Psoas muscle (tissue), 8 donors: ENCODE measurements at places on chromosomes 2 and 18. TPM values are rescaled to one million over a fixed set of nuclear protein-coding genes. Genes with fewer than 3 reads are reported as not detected.

DNA sequence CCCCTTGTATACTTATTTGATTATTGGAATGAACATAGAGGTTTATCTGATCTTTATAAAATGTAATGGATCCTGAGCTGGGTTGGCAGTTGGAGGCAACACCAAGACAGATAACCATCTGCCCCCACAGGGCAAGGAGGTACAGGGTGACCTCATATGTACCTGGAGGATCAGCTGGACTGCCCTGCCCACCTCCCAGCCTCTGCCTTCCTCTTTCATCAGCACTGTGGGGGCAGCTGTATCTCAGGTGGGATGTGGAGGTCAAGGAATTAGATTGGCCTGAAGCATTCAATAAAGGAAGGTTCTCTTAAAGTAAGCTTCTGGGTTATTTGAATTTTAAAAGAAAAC, 92.6 kb downstream of the LYPD6 start:
- no peak for DNase-seq
- H3K4me1 ChIP-seq: no peaks in the 10 kb centered on the region
- no peaks in the 10 kb centered on the region for H3K27me3 ChIP-seq
- no peak overlapping the region for H3K27ac ChIP-seq

- no peaks in the 10 kb centered on the region for H3K4me1 ChIP-seq
- no peak for DNase-seq
- no peaks in the 10 kb centered on the region for H3K27me3 ChIP-seq
- H3K36me3 ChIP-seq: no peaks in the 10 kb centered on the region
These were observed 177.9 kb downstream of the CYRIA start for GRCh38 chr2:16487686-16488085.

GRCh38 chr2:54466870-54467269, 10.7 kb downstream of the SPTBN1 start:
- H3K27me3 ChIP-seq: no peaks in the 10 kb centered on the region
- H3K36me3 ChIP-seq: no peaks in the 10 kb centered on the region
- peak overlapping the region; percentile 53 for H3K4me3 ChIP-seq
- no peak for DNase-seq
- H3K4me1 ChIP-seq: peaks cover 63% of the 10 kb centered on the region

The PTPRN gene
- not detected for total RNA-seq

The VSNL1 gene
- not detected for total RNA-seq

The MAB21L4 gene
- not detected for total RNA-seq

GRCh38 chr2:64398516-64399129, 55.3 kb upstream of the LGALSL start:
- H3K27me3 ChIP-seq: no peaks in the 10 kb centered on the region
- H3K36me3 ChIP-seq: no peaks in the 10 kb centered on the region
- no peak overlapping the region for H3K4me3 ChIP-seq
- no peak for DNase-seq
- no peak overlapping the region for H3K27ac ChIP-seq
- peaks cover 32% of the 10 kb centered on the region for H3K4me1 ChIP-seq

- no peaks in the 10 kb centered on the region for H3K27me3 ChIP-seq
- DNase-seq: no peak
- no peaks in the 10 kb centered on the region for H3K36me3 ChIP-seq
- H3K4me3 ChIP-seq: no peak overlapping the region
These were observed 134.2 kb downstream of the DSC3 start for GRCh38 chr18:30908381-30908780.
